ENCODE measurements at places on chromosomes 2 and 18.
A peak's percentile ranks its signal among the peaks of the same experiment; 100 is the strongest.

DNA sequence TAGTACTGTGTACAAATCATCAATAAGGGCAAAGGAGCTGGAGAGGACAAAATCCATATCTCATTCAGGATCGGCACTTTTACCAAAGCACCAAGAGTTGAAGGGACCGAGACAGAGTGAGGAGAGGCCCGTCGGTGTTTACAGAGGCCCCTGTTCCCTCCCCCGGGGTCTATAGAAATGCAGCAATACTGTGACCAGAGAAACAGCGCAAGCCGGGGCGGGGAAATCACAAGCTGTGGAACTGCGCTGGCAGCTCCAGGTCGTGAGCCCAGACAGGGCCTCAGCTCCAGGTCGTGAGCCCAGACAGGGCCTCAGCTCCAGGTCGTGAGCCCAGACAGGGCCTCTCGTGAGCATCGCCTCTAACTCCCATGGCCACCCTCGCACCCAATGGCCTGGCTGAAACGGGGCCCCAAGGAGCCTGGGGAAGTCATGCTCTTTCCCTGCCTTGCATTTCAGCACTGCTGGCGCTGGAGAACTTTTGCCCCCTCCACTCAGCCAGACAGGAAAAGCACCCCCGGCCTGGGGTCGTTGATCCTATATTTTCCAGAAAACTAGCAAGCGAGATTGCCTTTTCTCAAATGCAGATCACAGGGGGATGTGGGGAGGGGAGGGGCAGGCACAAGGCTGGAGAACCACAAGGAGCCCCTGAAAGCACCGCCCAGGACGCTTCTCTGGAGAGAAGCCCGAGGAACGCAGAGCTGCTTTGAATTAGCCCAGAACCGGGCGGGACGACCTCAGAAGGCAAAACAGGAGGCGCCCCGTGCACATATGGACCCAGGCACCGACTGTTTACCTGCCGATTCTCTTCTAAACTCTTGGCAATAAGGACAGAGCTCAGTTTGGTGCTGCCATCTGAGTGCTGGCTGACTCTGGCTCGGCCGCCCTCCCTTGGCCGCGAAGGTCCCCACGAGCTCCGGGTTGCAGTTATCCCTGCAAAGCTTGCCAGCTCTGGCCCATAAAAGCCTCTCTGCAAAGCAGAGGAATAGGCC is 223.7 kb downstream of the ACKR3 start:
- peak; percentile 47 for DNase-seq

DNA sequence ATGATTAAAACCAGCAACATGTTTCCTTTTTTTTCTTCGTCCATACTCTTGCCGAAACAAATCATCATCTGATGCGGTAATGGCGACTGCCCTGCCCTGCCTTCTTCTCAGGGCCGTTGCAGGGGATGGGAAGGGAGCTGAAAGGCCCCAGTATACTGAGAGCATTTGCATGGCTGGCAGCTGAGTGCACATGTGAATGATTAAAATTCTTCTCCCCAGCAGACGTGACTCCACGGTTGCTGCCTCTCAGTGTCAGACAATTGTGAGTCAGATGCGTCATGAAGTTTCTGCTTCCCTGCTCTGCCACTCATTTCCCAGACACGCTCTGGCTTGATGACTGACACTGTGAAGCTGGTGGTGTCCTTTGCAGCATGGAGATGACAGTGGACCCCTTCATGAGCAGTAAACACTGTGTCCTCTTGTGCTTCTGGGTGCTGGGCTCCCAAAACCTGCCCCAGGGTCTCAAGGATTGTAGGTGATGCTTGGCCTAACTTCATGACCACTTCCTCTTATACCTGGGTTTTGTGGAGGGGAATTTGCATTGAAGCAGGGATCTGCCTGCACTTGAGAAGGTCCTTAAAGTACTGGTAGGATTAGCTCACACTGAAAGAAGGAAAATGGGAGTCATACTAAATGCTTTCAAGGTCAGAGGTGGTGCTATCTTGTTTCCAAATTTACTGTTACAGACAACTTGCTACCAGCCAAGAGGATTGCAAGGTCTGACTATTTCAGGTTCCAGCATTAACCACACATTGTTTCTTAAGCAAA is 222.5 kb upstream of the COPS8 start:
- peak; percentile 99 for DNase-seq

DNA sequence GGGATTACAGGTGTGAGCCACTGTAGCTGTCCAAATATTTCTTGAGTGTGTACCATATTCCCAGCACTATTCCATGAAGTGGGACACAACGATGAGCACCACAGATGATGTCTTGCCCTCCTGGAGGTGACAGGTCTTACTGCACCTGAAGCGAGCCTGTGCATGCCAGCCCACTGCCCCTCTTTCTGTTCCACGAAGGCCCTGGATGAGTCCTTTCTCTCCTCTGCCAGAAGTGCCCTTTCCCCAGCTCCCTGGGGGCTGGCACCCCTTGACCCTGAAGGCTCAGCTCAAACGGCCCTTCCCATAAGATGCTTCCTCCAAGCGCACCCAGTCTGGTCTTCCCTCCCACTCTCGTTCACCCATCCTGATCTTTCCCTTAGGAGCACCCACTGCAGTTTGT is 5.5 kb downstream of the ATP6V1B1 start:
- DNase-seq = no peak

GRCh38 chr2:47654790-47655562 is 128.0 kb upstream of the MSH6 start:
- DNase-seq = no peak

DNA sequence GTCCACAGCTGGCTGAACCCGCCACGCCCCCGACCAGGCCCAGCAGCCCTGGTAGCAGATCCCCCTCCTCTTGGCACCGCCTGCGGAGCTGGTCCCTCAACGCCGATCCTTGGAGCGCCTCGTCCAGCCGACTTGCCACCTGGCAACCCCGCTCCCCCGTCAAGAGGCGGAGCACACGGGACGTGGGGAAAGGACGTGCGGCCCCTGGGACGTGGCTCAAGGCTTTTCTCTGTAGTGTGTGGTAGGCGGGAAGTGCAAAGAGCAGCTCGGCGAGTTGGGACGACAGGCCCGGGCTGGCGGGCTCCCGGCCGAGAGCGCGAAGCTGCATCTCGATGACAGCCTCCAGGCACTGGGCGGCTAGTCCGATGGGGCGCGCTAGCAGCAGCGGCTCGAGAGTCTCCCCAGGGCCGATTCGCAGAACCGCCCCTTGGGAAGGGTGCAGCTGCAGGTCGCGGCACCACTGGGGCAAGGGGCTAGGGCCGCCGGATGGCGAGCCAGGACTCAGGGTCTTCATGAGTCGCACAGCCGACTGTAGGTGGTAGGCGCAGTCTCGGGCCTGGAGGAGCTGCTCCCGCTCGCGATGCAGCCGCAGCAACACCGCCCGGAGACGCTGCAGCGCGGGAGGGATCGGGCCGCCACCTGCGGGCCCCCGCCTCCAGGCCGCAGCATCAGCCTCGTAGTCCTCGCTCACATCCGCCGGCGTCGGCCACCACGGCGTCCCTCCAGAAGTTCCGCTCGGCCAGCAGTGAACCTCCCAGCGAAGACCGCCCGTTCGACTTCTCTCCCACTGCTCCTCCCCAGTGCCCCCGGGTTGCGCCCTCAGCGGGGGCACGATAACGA is 617 bp downstream of the CCDC142 start:
- peak; percentile 36 for DNase-seq

DNA sequence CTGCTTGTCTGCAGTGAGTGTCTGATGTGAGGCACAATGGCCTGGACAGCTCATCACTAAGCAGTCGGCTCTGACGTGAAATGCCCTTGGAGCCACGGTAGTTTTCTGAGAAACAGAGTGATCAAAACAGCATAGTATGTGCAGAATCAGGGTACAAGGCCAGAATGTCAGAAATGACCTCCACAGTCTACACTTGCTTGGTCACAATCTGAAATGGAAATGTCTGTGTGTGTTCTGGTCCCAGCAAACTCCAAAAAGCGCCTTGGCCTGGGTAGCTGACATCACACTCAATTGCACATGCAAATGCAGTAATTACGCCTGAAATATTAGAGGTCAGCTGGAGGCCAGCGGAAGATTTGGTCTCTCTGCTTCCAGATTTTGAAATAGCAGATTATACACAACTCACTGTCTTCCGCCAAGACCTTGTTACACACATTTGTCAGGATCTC is 95.4 kb downstream of the CTAGE1 start:
- DNase-seq = no peak

GRCh38 chr2:65159906-65160305 is 30.0 kb upstream of the RAB1A start:
- DNase-seq = no peak

DNA sequence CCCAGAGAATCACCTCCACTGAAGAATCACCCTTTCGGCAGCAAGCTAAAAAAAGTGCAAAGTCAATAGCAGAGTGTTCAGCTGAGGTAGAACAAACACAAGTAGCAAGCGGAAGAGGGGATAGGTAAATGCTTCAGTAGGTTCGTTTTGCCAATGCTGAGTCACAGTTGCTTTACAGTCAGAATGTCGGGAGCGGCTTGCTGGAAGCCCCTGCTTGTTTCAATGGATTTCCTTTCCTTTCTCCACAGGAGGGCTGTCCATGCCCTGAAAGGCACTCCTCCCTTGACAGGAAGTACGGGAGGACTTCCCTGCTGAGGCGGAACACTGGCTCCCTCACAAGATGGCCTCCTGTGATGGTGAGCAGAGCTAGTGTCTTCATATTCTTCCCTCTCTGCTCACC is 146.2 kb upstream of the LYPD1 start:
- no peak for DNase-seq

DNA sequence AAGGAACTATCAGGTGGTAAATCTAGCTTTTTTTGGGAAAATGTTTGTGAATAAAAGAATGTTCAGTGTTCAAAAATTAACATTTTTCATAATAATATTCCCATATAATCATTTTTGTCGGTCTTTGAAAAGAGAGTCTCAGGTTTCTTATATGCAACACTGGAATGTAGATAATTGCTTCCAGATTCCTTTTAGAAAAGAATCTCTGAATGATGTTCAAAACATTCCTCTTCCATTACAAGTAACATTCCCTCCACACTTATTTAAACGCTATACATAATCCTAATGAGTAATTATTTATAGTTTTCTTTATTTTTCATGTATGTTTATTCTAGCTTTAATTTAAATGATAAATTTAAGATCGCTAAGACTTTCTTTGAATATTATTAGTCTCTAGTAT is 7.0 kb downstream of the ZSWIM2 start:
- DNase-seq = peak; percentile 86

GRCh38 chr2:61451178-61451577 is 19.7 kb downstream of the USP34 start:
- DNase-seq = no peak

All from fibroblast of upper back skin (primary cell).